Natural killer cell treated with Interleukin-12 subunit alpha and Interleukin-12 subunit beta and Interleukin-15 and Interleukin-18, amount 100 ng/mL, for 72 hours (primary cell): ENCODE measurements at places on chromosomes 7 and 10. TPM values are rescaled to one million over a fixed set of nuclear protein-coding genes. Genes with fewer than 3 reads are reported as not detected.

DNA sequence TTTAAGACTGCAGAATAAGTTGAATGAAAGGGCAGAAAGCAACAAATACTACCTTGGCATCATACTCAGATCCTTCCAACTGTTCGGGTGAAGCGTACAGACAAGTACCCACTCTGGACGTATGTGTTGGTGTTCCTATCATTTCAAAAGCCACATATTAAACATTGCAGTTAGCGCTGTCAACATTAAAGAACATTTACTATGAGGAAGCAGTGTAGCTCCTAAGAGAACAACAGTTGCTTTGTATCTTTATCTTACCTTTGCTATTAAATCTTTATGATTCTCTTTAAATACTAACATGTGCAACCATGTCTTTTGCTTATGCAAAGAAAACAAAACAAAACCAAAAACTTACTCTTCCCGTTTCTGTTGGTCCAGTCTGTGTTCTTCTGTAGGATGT lies 2.6 kb upstream of the ANKRD61 start:
- DNase-seq, result no peak

GRCh38 chr10:133198621-133199487 lies 31.2 kb upstream of the UTF1 start:
- DNase-seq, result no peak

GRCh38 chr7:121485467-121486243 lies 89.5 kb upstream of the FAM3C start:
- DNase-seq, result no peak

The HOXA9 gene
- 2.4 TPM for total RNA-seq
